HTR-8/SVneo (cell line): ENCODE measurements at places on chromosomes 12 and 14.

- no peak for DNase-seq
Observed at GRCh38 chr14:62759796-62760195, 285.5 kb downstream of the KCNH5 start.

- DNase-seq: no peak
Observed at GRCh38 chr12:117749431-117749830, 219.4 kb downstream of the KSR2 start.

DNA sequence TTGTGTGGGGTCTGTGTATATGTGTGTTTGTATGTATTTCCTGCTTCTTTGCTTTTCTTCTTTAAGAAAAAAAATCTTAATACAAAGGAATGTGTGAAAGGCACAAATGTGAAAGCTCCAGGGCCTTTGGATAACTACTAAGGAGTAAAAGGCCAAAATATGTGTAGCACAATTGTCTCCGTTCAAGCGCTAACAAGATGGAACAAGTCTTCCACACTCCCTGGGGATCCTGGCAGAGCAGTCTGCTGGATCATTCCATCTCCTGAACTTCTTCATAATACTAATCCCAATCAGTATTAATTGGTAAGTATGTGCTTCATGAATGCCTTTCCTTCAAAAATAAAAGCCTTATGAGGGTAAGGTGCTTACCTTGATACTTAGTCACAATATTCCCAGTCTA is 462.5 kb upstream of the TBX3 start:
- no peak for DNase-seq

DNA sequence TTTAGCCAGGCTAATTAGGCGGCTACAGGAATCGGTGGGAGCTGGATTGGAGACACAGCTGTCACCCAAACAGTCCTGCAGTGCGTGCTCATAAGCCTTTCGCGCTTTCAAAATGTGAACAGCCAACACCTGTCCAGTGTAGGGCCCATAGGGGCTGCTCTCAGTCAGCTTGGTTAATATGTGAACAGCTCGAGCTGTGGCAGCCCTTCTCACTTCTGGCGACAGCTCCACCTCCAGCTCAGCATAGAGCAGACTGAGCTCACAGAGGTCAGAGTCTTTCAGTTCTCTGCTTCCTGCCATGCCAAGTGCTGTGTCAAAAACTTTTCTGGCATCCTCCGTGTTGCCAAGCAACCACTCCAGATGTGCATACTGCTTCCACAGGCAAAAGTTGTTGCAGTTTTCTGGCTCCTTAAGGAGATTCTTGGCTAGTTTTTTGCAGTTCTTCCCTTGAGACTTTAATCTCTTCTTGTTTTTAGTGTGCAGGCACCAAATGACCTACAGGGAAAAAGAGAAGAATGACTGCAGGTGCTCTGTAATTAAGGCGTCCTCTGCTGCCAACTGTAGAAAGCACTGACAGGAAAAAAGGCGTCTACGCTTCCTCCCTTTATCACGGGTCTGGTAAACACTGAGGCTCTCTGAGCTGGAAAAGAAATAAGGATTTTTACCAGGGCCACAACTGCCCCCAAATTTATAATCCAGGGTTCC is 32.5 kb downstream of the PSMC1 start:
- no peak for DNase-seq

DNA sequence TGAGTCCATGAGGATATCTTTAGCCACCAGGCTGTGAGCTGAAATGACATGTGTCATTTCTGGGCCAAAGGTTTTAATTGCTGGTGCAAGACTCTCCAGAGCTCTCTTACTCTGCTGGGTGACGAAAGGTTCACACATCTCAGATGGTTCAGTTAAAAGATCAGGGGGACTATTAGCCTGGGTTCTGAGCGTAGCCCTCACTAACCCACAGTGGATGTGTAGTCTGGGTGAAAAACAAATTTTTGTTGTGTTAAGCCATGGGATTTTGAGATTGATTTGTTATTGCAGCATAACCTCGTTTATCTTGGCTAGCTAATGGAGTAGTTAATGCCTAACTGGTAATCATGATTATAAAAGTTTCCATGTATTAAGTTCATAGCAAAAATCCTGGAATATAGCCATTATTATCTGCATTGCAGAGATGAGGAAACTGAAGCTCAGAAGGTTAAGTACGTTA is 251.5 kb downstream of the RMST start:
- DNase-seq: no peak

DNA sequence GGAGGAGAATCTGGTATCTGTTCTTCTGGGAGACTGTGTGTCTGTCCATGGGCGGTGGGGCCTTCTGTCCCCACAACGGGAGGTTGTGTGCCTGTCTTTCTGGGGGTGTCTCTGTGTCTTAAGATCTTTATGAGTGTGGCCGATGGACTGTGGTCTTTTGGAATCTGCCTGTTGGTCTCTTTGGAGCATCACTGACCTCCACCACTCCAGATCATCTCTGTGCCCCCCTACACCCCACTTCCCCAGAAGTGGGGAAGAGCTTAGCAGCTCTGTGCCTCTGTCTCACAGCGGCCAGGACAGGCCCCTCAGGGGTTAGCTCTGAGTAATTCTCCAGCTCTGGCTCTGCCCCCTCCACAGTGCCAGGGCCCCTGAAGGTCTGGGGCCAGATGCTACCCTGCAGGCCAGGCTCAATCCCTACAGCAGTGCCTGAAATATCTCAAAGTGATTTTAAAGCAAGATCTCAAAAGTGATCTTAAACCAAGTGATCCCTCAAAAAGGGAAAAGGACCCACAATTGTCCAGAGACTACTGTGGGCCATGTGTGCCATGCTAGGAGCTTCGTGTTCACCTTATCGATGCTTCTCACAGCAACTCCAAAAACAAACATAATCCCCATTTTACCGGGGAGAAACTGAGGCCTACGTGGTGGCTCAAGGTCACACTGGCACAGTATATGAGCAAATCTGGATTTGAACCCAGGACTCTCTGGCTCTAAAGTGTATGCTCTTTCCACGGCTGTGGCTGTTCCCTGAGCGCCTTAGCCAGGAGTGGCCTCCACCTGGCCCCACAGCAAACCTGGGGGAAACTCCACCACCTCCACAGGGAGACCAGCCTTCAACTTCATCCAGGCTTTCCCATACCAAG is 26.0 kb upstream of the KRT78 start:
- no peak for DNase-seq

DNA sequence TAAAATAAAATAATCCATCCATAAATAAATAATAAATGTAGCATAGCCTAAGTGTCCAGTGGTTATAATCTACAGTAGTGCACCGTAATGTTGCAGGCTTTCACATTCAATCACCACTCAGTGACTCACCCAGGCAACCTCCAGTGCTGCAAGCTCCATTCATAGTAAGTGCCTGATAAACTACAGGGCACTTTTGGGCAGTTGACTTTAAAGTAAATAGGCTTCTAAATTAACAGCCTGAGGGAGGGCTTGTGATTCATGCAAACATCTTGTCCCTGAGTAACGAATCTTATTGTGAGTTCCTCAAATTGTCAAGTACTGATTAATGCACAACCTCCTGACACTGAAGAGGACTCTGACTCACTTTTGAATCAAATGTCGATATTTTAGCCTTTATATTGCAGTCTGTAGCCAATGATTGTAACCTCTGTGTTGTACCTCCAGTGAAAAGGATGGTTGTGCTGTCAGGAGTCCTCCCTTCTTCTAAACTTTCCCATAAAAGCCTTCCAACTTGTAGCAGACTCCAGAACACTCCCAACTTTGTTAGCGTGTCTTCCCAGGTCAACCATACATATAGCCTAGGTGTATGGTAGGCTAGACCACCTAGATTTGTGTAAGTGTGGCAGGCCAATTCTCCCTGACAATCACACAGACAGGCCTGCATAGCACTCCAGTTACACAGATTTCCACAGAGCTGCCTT is 55.0 kb upstream of the BICD1 start:
- peak; percentile 28 for DNase-seq

DNA sequence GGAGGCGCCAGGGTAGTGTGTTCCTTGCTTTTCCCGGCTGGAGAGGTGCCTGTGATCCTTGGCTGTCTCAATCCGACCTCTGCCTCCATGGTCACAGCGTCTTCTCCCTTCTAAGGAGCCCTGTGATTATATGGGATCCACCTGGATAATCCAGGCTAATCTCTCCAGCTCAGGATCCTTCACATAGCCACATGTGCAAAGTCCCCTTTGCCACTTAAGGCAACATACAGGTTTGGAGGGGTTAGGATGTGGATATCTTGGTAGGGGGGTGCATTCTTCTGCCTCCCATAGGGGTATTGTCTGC is 1.2 kb upstream of the HVCN1 start:
- no peak for DNase-seq

DNA sequence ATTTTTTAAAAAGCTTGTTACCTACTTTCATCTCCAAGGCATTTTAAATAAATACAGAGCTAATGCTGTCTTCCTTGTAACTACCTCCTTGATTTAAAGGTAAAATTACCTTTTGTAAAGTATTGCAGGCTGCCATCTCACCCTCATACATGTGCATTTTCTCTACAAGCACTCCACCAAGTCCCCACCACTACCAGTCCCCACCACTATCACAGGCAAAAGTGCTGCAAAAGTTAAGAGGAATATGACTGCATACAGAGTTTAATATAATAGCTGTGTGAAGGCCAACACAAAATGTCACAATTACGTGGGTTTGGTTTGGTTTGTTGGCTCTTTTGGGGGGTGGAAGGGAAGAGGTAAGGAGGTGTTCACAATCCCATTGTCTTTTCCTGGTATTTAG is 9.6 kb downstream of the SIX1 start:
- DNase-seq: no peak

GRCh38 chr14:32709027-32709426 is 229.7 kb upstream of the NPAS3 start:
- DNase-seq: no peak

GRCh38 chr14:75088566-75089373 is 19.3 kb downstream of the ZC2HC1C start:
- peak; percentile 87 for DNase-seq

DNA sequence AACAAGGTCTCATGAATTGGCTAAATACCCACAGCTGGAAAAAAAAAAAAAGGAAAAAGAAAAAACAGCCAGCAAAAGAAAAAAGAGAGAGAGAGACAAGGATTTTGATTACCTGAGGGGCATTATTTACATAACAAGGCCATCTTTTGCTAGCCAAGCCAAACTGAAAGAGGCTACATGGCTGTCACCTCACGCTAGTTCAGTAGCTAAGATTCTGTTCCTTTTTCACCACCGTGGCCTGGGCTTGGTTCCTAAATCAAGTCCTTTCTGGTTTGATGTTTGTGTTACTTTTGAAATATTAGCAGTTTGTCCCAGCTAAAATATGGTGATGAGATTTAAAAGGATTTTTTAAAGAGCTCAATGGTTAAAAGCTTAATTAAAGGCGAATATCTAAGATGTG is 2.0 kb upstream of the SDS start:
- DNase-seq: no peak

DNA sequence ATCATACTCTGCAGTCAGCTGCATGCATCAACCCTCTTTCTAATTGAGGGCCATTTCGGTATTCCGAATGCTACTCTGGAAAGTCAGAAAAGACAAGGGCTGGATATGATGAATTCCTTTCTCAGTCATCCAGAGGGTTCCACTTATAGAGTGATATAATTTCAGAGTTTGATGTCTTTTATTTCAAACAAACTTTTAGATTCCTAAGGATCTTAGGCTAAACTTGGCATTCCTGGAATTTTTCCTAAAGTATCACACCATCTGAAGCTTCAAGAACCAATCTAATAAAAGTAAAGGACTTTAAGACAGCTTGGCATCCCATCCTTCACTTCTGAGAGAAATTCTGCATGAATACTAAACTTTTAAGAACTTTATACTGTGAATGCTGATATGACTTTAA is 69.3 kb upstream of the KCNJ8 start:
- DNase-seq: no peak

- DNase-seq: no peak
Observed at GRCh38 chr12:701896-702539, 38.8 kb upstream of the NINJ2 start.

DNA sequence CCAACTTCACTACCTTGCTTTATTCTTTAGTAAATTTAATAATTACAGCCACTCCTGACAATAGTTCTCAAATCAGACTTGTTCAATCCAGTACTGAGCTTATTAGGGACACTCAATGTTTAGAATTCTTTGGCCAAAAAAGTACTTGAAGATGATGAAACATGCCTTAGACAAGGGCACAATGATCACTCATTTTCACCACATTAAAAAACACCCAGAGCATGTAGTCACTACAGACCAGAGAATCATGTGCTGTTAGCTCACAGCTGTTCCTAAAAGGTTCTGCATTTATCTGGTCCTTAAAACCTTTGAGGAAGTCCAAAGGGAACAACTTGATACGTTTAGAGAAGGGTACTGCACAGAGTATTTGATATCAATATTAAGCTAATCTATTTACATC is 98.7 kb downstream of the INSM2 start:
- no peak for DNase-seq

- peak; percentile 78 for DNase-seq
Observed at GRCh38 chr12:26691234-26691970, 141.6 kb downstream of the ITPR2 start.

GRCh38 chr12:116656306-116656705 is 81.6 kb downstream of the SPRING1 start:
- DNase-seq: no peak

DNA sequence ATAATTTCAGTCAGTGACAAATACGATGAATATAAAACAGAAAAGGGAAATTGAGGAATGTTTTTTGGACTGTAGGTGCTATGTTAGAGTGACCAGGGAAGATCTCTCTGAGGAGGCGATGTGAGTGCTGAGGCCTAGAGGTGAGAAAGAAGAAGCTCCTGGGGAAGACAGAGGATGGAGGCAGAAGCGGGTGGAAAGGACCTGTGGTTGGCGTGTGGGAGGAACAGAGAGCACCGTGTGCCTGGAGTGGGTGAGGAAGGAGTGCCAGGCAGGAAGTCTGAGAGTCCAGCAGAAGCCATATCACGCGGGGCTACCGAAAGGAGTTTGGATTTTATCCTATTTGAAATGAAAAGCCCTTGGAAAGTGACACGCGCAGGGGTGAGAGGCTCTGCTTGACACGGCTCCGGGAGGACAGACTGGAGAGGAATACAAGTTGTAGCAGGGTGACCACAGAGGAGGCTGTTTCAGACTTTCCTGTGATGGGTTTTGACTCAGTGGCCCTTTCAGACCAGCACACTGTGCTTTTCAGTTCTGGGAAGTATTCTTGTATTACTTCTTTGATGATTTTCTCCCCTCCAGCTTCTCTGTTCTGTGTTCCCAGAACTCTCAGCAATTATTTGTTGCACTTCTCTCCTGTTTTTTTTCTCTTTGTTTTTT is 96.9 kb downstream of the VRK1 start:
- DNase-seq: no peak

DNA sequence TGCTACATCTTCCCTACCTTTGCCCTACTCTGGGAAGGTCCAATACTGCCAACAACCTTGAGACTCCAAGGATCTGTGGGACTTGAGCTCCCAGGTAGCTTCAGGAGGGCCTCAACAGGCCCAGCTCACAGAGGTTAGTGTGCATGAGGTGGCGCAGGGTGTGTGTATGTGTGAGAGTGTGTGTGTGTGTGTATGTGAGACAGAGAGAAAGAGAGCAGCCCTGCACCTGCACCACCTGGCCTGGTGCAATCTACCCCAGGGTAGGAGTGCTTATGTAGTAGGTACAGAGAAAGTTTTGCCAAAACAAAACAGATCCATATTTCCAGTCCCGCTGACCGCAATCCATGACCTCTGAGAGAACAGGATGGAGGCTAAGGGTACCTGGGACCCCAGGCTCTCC is 24.6 kb downstream of the TMEM229B start:
- no peak for DNase-seq

- no peak for DNase-seq
Observed at GRCh38 chr12:71685312-71685906, 473 bp upstream of the TMEM19 start.

- DNase-seq: no peak
Observed at GRCh38 chr14:100665511-100666032, 61.1 kb upstream of the DLK1 start.
